CD4-positive, alpha-beta memory T cell (primary cell): ENCODE measurements at places on chromosomes 5 and 9. TPM values are rescaled to one million over a fixed set of nuclear protein-coding genes. Genes with fewer than 3 reads are reported as not detected.

GRCh38 chr5:65186646-65187227, 295.0 kb downstream of the ADAMTS6 start:
- no peak for DNase-seq
- no peak overlapping the region for H3K4me3 ChIP-seq
- no peaks in the 10 kb centered on the region for H3K36me3 ChIP-seq

DNA sequence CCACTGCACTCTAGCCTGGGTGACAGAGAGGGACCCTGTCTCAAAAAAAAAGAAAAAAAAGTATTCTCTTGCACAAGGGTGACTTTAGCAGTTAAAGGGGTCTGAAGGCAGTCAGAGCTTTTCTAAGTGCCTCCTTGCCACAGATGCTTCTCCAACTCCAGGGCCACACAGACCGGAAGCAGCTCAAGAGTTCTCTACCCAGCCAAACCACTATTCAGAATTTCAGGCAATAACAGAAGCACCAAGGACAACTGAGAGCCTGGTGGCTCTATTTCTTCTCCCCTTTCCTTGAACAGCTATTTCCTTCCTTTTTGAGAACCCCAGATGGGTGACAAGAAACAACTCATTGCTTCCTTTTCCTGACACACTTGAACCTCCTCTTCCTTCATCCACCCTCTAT, 2.2 kb downstream of the FAM219A start:
- H3K4me1 ChIP-seq, result peaks cover 19% of the 10 kb centered on the region
- H3K36me3 ChIP-seq, result no peaks in the 10 kb centered on the region
- DNase-seq, result no peak

GRCh38 chr9:125674981-125675973, 31.7 kb downstream of the MAPKAP1 start:
- H3K27me3 ChIP-seq, result no peaks in the 10 kb centered on the region
- no peak for DNase-seq
- peaks cover 4% of the 10 kb centered on the region for H3K36me3 ChIP-seq
- H3K27ac ChIP-seq, result no peak overlapping the region
- no peaks in the 10 kb centered on the region for H3K4me1 ChIP-seq

Gene HRH2
- 4.2 TPM for total RNA-seq

Gene ROPN1L
- total RNA-seq, result 0.47 TPM

Gene SLC1A1
- total RNA-seq, result 1.00 TPM

- no peak overlapping the region for H3K27ac ChIP-seq
- H3K36me3 ChIP-seq, result peaks cover 63% of the 10 kb centered on the region
- no peaks in the 10 kb centered on the region for H3K27me3 ChIP-seq
- no peaks in the 10 kb centered on the region for H3K4me1 ChIP-seq
- no peak for DNase-seq
Measured at GRCh38 chr9:92720209-92720765, 44.3 kb downstream of the BICD2 start.

GRCh38 chr5:14179446-14179845, 36.3 kb downstream of the TRIO start:
- H3K27ac ChIP-seq, result no peak overlapping the region
- H3K4me3 ChIP-seq, result no peak overlapping the region
- no peaks in the 10 kb centered on the region for H3K36me3 ChIP-seq
- no peak for DNase-seq
- no peaks in the 10 kb centered on the region for H3K4me1 ChIP-seq

DNA sequence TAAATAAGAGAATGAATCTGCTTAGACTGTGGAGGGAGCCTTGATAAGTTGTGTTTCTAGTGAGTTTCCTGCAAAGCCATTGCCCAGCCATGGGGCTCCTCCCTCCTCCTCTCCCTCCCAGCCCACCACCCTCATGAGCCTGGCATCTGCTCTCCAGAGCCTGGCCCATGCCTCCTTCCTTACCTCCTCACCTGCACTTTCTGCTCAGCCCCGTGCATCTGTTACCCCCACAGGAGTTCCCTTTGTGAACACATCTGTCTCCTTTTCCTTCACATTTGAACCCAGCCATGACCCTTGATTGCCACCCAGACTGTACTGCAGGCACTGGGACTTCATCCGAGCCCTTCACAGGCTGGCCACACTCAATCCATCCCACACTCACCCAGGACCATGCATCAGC, 395.6 kb downstream of the IRX2 start:
- no peak overlapping the region for H3K27ac ChIP-seq
- no peaks in the 10 kb centered on the region for H3K27me3 ChIP-seq
- no peaks in the 10 kb centered on the region for H3K36me3 ChIP-seq
- H3K4me1 ChIP-seq, result no peaks in the 10 kb centered on the region
- no peak for DNase-seq
- no peak overlapping the region for H3K4me3 ChIP-seq

- H3K4me1 ChIP-seq, result no peaks in the 10 kb centered on the region
- no peaks in the 10 kb centered on the region for H3K36me3 ChIP-seq
- no peak overlapping the region for H3K27ac ChIP-seq
- no peaks in the 10 kb centered on the region for H3K27me3 ChIP-seq
Measured at GRCh38 chr5:33257807-33258429, 182.8 kb upstream of the TARS1 start.

GRCh38 chr9:20217596-20217995, 404.7 kb downstream of the MLLT3 start:
- H3K4me1 ChIP-seq, result no peaks in the 10 kb centered on the region
- no peak overlapping the region for H3K4me3 ChIP-seq
- DNase-seq, result no peak
- no peaks in the 10 kb centered on the region for H3K36me3 ChIP-seq
- no peak overlapping the region for H3K27ac ChIP-seq

- no peak overlapping the region for H3K27ac ChIP-seq
- no peak overlapping the region for H3K4me3 ChIP-seq
- DNase-seq, result no peak
Measured at GRCh38 chr9:87278971-87279733, 218.5 kb upstream of the DAPK1 start.
